ENCODE measurements at places on chromosomes 4 and X.

GRCh38 chr4:155878611-155879010, 12.5 kb upstream of the ASIC5 start:
- no peak for DNase-seq

DNA sequence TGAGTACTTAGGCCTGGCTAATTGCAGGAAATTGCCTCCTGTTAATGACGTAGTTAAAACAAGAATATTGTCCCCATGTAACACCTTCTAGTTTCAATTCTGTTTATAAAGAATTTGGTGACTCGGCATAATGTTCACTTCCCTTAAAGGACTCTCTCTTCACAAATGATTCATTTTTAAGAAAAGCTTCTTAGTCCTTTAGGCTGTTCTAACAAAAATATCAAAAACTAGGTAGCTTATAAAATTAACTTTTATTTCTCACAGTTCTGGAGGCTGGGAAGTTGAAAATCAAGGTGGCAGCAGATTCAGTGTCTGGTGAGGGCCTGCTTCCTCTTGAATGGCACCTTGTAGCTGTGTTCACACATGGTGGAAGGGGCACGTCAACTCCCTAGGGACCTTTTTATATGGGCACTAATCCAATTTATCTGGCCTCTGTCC, 23.8 kb downstream of the COL25A1 start:
- no peak for DNase-seq

- no peak for DNase-seq
These were observed 137.6 kb downstream of the CPZ start for GRCh38 chr4:8730159-8730558.

DNA sequence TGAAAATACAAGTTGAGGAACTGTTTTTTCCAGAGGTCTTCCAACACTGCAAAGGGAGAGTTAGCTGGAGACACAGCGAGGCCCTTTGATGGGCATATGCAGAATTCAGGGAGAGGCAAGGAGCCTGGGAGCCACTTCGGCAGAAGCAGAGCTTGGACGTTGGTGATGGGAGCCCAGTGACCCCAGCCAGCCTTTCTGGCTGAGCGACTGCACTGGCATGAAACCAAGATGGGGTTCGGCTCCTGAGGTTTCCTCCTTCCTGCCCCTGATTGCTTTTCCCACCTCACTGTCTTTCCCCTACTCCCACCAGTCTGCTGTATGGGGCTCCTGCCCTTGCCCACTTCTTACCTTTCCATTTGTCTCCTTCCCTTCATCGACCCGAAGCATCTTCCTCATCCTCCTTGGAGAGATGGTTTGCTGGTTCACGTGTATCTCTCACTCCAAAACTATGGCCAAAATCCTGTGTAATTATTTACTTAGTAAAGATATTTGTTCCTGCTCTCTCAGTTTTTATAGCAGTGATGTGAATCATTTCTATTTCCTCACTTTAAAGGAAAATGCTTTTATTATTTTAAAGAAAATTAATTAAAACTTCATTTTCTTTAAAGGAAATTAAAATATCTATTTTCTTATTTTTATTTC, 100.5 kb downstream of the NFKB1 start:
- DNase-seq = no peak

- peak; percentile 23 for DNase-seq
These were observed 30.2 kb upstream of the CYP4V2 start for GRCh38 chr4:186161138-186161537.

DNA sequence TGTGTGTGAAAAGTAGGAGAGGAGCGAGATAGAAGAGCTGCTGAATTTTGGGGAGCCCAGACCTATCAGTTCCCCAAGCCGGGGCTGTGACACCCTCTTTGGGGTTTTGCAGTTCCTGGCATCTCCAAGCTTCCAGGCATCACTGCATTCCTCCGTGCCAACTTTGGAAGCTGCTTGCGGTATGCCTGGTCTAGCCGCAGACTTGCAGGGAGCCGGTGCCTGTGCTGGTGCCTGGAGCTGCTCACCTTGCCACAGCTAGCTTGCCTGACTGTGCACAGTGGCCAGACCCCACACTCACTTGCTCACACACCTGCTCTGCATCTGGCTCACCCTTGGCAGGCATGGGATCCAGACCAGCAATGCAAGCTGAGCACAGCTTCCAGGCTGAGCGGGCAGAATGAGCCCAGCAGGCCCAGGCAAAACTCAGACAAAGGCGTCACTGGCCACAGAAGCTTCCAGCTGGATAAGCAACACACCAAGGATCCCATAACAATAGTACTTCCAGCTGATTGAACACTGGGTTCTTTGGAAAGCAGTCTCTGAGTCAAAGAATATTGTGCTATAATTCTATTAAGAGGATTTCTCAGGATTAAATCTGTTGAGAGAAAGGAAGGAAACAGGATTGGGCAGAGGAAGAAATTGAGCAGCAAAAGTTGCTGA, 390.9 kb downstream of the TEX13C start:
- DNase-seq = no peak

GRCh38 chr4:80407246-80407645, 71.7 kb downstream of the CFAP299 start:
- no peak for DNase-seq

DNA sequence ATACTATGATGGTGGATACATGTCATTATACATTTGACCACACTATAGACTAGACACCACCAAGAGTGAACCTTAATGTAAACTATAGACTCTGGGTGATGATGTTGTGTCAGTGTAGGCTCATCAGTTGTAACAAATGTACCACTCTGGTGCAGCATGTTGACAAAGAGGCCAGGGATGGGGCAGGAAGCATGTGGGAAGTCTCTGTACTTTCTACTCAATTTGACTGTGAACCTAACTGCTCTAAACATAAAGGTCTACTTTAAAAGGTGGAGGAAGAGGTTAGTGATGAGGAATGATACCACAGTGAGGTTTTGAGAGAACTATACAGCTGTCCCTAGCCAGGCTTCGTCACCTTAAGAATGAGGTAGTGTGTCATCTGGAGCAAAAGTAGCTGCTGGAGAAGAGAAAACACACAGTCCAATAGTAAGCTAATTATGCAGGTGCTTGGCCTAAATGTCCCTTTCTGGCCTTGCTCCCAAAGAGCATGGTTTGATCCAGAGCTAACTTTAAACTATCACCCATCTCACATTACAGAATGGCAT, 38.4 kb downstream of the GRSF1 start:
- DNase-seq = no peak

GRCh38 chrX:68644861-68645260, 2.6 kb upstream of the STARD8 start:
- DNase-seq = no peak

DNA sequence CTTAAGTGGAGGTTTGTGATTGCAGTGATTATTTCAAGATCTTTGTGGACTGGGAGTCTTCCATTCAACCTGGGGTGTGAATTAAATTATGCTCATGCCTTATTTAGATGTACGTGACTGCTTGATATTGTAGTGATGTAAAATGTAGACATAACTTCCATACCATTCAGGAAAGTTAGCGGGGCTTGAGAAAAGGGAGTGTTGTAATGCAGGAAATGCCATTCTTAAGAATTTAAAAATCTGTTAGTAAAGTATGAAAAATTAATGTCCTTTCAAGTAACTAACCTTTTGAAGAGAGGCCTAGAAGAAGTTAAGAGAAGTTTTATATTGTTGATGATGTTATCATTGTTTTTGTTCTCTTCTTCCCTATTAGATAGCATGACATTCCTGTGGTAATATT, 318.2 kb downstream of the CCSER1 start:
- no peak for DNase-seq

- DNase-seq = no peak
These were observed 99.6 kb upstream of the PTCHD1 start for GRCh38 chrX:23235051-23235450.

DNA sequence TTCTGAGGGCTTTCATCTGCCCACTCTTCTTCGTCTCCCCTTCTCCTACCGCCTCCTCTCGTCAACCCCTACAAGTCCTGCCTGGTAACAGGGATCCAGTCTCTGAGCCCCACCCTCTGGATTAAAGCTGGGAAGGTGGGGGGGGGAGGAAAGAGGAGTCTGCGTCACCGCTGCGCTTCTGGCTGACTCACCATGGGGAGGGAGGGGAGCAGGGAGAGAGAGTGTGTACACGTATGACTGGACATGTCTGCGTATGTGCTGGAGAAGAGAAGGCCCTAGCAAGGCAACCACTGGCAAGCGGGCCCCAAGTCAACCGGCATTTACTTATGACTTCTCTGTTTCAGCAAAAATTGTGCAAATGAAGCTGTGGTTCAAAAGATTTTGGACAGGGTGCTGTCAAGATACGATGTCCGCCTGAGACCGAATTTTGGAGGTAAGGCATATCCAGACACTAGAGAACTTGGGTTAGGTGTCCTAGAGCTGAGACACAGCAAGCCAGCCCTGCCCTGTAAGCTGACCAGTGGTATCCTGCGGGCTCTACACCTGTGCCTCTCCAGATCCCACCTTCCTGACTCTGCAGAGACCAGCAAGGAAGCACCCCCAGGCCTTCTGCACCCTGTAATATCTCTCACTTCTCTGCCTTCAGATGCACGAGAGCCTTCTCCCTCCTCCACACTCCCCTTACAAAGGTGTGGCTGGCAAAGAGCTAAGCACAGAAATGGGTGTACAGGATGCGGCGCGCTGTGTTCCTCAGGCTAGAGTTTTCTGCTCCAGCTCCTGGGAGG, 2.5 kb downstream of the GABRQ start:
- no peak for DNase-seq

DNA sequence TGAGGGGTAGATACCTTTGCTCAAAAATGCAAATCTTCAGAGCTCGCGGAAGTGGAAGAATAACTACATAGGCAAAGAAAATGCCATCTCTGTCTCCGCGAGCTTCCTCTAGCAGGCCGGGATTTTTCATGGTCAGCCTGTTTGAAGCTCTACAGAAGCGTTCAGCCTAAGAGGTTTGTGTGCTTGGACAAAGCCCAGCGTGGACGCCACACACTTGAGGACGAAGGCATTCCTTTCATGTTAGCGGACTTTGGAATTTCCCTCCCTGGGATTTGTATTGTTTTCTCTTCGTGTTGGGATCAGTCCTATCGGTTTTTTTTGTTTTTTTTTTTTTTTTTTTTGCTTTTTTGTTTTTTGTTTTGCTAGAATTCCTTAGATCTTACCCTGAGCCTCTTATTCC, 53.7 kb downstream of the SMIM31 start:
- DNase-seq = no peak
